ENCODE measurements at places on chromosomes 4 and X.

GRCh38 chrX:151386838-151387459, 10.1 kb upstream of the VMA21 start:
- DNase-seq: no peak

GRCh38 chrX:40773809-40774208, 38.5 kb upstream of the MED14 start:
- DNase-seq: no peak

GRCh38 chr4:125849869-125850268, 535.1 kb downstream of the FAT4 start:
- DNase-seq: no peak

DNA sequence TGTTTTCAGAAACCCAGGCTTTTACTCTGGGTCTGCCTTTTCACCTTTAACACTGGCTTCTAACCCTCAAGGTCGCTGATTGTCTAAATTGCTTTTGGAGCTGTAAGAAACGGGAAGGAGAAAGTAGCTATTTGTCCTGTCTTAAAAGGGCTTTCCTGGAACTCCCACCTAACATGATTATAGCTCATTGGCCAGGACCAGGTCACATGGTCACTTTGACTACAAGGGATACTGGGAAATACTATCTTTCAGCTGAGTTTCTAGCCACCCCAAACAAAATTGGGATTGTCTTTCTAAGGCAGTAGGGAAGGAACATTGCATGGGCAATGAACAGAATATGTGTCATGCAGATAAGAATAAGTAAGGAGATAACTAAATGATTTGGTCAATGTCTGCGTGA, 106.7 kb upstream of the ARHGAP24 start:
- DNase-seq: no peak

GRCh38 chr4:163588532-163588931, 94.0 kb downstream of the TMA16 start:
- no peak for DNase-seq

- DNase-seq: no peak
Observed at GRCh38 chr4:77613267-77613666, 7.6 kb downstream of the CXCL13 start.

Data from stimulated activated CD4-positive, alpha-beta T cell treated with anti-CD3 and anti-CD28 coated beads, Interleukin-15, amount 100 ng/mL, for 24 hours (primary cell).